Epithelial cell of alveolus of lung (primary cell): ENCODE measurements at places on chromosomes 2 and 18. TPM values are rescaled to one million over a fixed set of nuclear protein-coding genes. Genes with fewer than 3 reads are reported as not detected.

Gene RETSAT
- total RNA-seq: 29.2 and 35.4 TPM in 2 replicates

Gene SNED1
- total RNA-seq: 9.7 and 151 TPM in 2 replicates

Gene GPAT2
- total RNA-seq: 0.08 and 4.9 TPM in 2 replicates

Gene DHRS9
- 0.24 and 0.65 TPM in 2 replicates for total RNA-seq

Gene IL18R1
- 3.1 and 57.0 TPM in 2 replicates for total RNA-seq

Gene OR6B2
- not detected in 2 replicates for total RNA-seq

Gene WDR35
- 5.9 and 10.1 TPM in 2 replicates for total RNA-seq

Gene KCNK3
- 3.9 TPM in 1 of 2 replicates, not detected in the other for total RNA-seq

Gene TEX44
- total RNA-seq: not detected in 2 replicates

Gene GNLY
- 0.24 TPM in 1 of 2 replicates, not detected in the other for total RNA-seq

Gene CXCR4
- 2.3 and 2.6 TPM in 2 replicates for total RNA-seq

Gene C2orf80
- total RNA-seq: not detected in 2 replicates

Gene AFF3
- 5.7 and 6.6 TPM in 2 replicates for total RNA-seq

Gene FSIP2
- total RNA-seq: 0.13 and 0.24 TPM in 2 replicates

Gene IL36RN
- total RNA-seq: not detected in 2 replicates

Gene GAREM1
- total RNA-seq: 5.7 and 6.2 TPM in 2 replicates

Gene RAB12
- total RNA-seq: 35.2 and 36.6 TPM in 2 replicates

Gene TANC1
- total RNA-seq: 17.8 and 30.3 TPM in 2 replicates

Gene MC4R
- not detected in 2 replicates for total RNA-seq

Gene TXNDC2
- 0.64 TPM in 1 of 2 replicates, not detected in the other for total RNA-seq

Gene MTCL1
- total RNA-seq: 13.4 and 15.1 TPM in 2 replicates

Gene CPS1
- total RNA-seq: 13.4 and 23.7 TPM in 2 replicates

Gene TUBA4B
- not detected in 2 replicates for total RNA-seq

Gene ANKMY1
- total RNA-seq: 6.9 and 24.5 TPM in 2 replicates

Gene KIF5C
- 0.24 and 2.1 TPM in 2 replicates for total RNA-seq

Gene ALPI
- total RNA-seq: not detected in 2 replicates

Gene DUSP19
- 1.4 and 3.3 TPM in 2 replicates for total RNA-seq

Gene SERPINB5
- total RNA-seq: 1.0 and 1.8 TPM in 2 replicates

Gene SLC14A1
- total RNA-seq: 1.8 TPM in 1 of 2 replicates, not detected in the other

Gene CWC22
- total RNA-seq: 10.7 and 13.4 TPM in 2 replicates

Gene SPC25
- total RNA-seq: 3.5 and 7.5 TPM in 2 replicates

Gene ABCA12
- total RNA-seq: under 0.01 TPM in 1 of 2 replicates, not detected in the other

Gene CYS1
- 0.39 TPM in 1 of 2 replicates, not detected in the other for total RNA-seq

Gene PLB1
- 1.0 TPM in 1 of 2 replicates, not detected in the other for total RNA-seq

Gene CERKL
- not detected in 2 replicates for total RNA-seq

Gene DCTN1
- total RNA-seq: 78.5 and 104 TPM in 2 replicates

Gene TAF4B
- 3.0 and 4.7 TPM in 2 replicates for total RNA-seq

Gene SPEG
- 8.5 and 11.7 TPM in 2 replicates for total RNA-seq

Gene KRTCAP3
- total RNA-seq: 2.7 TPM in 1 of 2 replicates, not detected in the other

Gene INHBB
- total RNA-seq: 0.32 TPM in 1 of 2 replicates, not detected in the other

Gene CNRIP1
- 25.4 and 39.2 TPM in 2 replicates for total RNA-seq

Gene EIF4E2
- total RNA-seq: 52.2 and 72.9 TPM in 2 replicates

Gene RUFY4
- not detected in 2 replicates for total RNA-seq

Gene RGPD4
- total RNA-seq: not detected in 2 replicates

Gene G6PC2
- total RNA-seq: not detected in 2 replicates
